Stimulated activated CD4-positive, alpha-beta T cell treated with anti-CD3 and anti-CD28 coated beads, Interleukin-12 subunit alpha, Interleukin-12 subunit beta, amount 100 ng/mL, for 4 hours (primary cell): ENCODE measurements at places on chromosomes 6 and 20.
A peak's percentile ranks its signal among the peaks of the same experiment; 100 is the strongest.

- no peak for DNase-seq
Observed at GRCh38 chr20:36777167-36777566, 3.6 kb upstream of the DSN1 start.

GRCh38 chr6:74753883-74754600 lies 451.8 kb downstream of the COL12A1 start:
- DNase-seq = no peak

DNA sequence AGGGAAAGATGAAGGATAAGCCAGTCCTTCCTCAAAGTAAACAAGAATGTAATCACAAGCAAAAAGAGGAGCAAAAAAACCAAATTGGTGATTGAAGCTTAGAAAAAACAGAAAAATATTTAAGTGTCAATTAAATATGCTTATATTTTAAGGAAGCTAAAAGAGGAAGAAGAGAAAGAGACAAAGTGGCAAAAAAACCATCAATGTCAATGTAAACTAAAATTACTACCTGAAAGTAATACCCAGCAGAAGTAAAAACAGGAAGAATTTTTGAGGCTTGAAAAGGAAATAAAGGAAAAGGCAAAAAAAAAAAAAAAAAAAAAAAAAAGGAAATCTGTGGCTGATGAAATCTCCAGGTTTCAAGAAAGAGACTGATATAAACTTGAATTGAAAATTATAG lies 36.2 kb upstream of the OGFRL1 start:
- DNase-seq = no peak

DNA sequence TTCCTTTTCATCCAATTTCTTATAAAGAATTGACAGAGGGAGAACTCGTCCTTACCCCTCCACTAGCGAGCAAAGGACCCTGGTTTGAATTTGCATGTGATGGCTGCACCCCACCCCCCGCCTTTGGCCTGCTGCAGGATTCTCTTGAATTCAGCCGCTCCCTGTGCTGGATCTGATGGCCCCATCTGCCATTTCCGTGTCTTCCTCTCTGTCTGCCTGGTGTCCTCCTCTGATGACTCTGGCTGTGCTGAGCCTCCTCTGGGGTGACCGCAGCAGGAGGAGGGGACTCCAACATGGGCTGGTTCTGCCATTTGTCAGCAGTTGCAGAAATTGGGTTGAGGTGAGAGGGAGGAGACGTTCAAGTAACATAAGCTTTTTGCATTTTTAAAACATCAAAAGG lies 188.8 kb downstream of the DLL1 start:
- DNase-seq = no peak

DNA sequence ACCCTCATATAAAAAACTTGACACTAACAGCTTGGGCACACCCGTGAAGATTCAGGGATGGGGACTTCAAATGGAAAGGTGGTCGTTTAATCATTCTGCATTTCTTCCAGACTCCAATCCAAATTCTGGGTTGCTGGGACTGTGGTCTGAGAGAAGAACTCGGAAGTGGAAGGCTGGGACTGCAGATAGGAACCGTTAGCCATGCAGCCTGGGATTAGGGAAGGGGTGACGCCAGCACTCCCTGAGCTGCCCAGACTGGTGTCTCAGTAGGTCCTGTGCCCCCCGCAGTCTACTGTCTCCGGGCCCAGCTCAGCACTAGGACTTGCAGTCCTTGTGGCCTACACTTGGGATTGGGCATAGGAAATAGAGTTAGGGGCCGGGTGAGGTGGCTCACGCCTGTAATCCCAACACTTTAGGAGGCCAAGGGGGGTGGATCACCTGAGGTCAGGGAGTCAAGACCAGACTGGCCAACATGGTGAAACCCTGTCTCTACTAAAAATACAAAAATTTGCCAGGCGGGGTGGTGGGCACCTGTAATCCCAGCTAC lies 511 bp upstream of the CLIC1 start:
- no peak for DNase-seq

GRCh38 chr6:148969603-148970061 lies 222.8 kb downstream of the UST start:
- DNase-seq = no peak

DNA sequence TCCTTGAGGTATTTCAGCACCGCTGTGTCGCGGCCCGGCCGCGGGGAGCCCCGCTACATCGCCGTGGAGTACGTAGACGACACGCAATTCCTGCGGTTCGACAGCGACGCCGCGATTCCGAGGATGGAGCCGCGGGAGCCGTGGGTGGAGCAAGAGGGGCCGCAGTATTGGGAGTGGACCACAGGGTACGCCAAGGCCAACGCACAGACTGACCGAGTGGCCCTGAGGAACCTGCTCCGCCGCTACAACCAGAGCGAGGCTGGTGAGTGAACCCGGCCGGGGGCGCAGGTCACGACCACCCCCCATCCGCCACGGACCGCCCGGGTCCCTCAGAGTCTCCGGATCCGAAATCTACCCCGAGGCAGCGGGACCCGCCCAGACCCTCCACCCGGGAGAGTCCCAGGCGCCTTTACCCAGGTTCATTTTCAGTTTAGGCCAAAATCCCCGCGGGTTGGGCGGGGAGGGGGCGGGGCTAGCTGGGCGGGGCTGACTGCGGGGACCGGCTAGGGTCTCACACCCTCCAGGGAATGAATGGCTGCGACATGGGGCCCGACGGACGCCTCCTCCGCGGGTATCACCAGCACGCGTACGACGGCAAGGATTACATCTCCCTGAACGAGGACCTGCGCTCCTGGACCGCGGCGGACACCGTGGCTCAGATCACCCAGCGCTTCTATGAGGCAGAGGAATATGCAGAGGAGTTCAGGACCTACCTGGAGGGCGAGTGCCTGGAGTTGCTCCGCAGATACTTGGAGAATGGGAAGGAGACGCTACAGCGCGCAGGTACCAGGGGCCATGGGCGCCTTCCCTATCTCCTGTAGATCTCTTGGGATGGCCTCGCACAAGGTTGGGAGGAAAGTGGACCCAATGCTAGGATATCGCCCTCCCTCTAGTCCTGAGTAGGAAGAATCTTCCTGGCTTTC lies 693 bp downstream of the HLA-F start:
- DNase-seq = peak; percentile 85

- no peak for DNase-seq
Observed at GRCh38 chr6:129345890-129346289, 364.1 kb downstream of the ARHGAP18 start.

- no peak for DNase-seq
Observed at GRCh38 chr6:158569036-158569435, 9.1 kb downstream of the TMEM181 start.

GRCh38 chr6:79570129-79571029 lies 33.1 kb upstream of the LCA5 start:
- no peak for DNase-seq
